ENCODE measurements at places on chromosomes 7 and 10.
A peak's percentile ranks its signal among the peaks of the same experiment; 100 is the strongest.

GRCh38 chr10:119267384-119267783 is 60.0 kb downstream of the GRK5 start:
- no peak for DNase-seq

- DNase-seq = no peak
Observed at GRCh38 chr7:1408466-1408865, 50.8 kb downstream of the MICALL2 start.

DNA sequence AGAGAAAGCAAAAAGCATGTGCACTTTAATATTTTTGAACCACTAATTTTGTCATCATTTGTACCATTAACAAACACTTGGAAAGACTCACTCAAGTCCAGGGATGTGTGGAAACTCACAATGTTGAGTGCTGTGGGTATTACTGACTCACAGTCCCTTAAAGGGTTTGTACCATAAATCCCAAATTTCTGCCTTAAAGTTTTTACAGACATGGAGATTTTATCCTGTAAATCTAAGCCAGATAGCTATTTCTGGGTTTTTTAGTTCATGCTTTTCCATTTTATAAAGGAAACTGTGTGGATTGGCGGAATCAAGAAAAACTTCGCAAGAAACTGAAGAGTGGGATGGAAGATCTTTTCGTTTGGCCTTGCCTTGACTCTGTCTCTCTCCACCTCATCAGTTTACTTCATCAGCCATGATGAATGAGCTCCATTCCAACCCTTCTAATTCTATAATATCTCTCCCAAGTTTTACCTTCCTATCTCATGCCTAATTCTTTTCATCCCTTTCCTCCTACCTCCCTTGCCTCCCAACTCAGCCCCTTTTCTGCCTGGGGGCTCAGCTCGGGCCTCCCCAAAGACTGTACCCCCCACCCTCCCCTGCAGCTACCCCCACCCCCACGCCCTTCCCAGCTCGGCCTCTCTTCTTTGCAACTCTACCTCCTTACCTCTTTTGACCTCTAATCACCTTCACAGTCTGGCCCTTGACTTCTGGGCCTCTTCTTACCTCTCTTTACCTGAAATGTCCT is 218.5 kb upstream of the MKLN1 start:
- no peak for DNase-seq

DNA sequence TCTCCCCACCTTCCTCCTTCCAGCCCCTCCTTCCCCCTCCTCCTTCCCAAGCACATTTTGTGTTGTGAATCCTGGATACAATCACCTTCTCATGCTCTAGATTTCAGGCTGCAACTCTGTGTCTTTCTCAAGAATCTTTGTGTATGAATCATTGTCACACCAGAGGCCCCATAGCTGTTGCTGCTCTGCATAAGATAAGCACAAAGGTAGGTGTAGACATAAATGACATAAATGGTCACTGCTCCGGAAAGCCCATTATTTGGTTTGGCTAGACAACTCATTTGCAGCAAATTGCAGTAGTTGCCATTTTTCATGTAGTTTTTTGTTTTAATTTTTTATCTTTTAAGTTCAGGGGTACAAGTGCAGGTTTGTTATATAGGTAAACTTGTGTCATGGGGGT is 216.3 kb upstream of the NRP1 start:
- DNase-seq = no peak

DNA sequence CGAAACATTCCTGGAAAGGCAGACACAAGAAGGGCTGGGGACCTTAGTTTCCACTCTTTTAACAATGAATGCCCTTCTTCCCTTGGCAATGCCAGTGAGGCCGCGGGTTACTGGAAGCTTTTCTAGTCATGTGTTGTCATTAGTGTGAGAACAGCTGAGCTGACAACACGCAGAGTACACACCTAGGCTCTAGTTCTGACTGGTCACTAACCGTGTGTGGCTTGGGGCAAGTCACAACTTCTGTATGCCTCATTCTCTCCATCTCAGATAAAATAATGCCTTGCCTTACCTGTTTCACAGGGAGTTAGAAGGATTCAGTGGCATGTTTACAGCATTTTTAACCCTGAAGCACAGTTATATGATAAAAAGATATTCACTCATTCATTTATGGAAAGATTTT is 31.7 kb downstream of the FBH1 start:
- DNase-seq = no peak

- no peak for DNase-seq
Observed at GRCh38 chr7:152574892-152575548, 100.9 kb downstream of the XRCC2 start.

GRCh38 chr10:3068201-3068967 is 1.0 kb downstream of the PFKP start:
- peak; percentile 84 for DNase-seq

GRCh38 chr10:14004536-14004935 is 326.2 kb downstream of the FRMD4A start:
- DNase-seq = no peak

DNA sequence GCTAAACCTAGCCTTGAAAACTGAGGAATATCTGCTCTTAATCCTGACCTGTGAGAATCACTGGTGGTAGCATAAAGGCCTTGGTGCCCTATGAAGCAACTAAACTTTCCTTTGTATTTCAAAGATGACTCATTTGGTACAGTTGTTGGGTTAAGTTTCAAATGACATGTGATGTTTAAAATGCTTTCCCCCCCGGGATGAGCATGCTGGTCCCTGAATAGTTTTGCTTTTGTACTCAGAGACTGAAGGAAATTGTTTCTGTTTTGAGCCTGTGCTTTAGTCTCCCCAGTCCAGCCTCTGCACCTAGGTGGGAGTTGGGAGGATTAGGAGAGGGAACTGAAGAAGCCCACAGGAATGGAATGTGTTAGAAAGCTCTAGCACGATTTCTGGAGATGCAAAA is 258.9 kb upstream of the NPY start:
- DNase-seq = no peak

DNA sequence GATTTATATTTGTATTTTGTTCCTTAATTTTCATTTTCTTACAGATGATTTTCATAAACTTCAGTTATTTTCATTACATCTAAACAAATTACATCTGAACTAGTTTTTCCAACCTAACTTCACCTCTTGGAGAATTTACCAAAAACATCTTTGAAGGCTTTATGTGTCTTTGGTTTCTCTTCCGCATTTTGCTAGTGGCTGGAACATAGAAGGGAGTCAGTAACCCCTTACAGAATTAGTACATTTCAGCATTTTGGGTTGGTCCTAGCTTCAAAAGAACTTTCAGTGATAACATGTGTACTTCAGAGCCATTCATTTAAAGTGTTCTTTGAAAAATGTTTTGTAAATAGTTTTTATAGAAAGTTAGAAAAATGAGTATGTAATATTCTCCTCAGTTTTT is 169.8 kb upstream of the MTPN start:
- no peak for DNase-seq

DNA sequence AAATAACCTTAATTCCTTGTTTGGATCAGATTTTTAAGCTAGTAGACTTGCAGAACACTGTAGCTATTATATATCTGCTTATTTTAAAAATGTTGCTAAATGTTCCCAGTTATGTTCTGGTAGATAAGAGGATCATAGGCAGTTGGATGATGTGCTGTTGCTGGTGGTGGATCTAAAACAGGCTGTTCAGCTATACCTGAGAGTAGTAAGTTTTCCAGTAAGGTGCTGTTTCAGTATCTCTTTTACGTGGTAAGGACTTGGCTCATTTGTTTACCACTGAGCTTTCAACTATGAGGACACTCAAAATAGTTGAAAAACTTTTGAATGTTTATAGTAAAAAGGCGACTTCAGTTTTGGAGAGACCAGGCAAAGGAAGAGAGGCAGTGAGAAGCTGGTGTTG is 180.9 kb downstream of the CDK14 start:
- no peak for DNase-seq

DNA sequence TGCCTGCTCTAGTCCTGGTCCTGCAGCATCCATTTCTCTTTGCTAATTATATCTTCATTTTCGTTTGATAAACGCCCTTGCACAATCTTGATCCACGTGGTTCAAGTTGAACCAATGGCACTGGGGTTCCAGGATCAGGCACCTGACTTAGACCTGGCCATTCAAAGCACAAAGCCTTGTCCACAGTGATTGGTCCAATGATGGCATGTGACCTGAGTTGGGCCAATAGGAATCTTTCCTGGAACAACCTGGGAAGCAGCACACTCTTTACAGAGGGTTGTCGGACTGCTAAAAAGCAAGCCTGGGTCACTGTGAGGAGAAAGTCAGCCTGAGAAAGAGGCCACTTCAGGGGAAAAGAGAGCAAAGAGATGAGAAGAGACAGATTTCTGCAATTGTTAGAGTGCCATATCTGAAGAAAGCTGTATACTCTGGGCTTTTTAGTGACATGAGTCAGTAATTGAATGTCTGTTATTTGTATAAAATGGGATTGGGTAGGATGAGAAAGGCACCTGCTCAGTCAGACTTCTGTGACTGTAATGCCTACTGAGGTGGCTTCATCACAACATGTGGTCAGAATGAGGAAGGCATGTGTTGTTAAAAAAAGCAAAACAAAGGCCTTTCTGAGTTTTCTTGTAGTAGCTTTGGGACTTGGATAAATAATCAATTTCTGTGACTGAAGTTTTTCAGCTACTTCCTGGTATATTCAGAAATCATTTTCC is 4.4 kb upstream of the STEAP4 start:
- no peak for DNase-seq

DNA sequence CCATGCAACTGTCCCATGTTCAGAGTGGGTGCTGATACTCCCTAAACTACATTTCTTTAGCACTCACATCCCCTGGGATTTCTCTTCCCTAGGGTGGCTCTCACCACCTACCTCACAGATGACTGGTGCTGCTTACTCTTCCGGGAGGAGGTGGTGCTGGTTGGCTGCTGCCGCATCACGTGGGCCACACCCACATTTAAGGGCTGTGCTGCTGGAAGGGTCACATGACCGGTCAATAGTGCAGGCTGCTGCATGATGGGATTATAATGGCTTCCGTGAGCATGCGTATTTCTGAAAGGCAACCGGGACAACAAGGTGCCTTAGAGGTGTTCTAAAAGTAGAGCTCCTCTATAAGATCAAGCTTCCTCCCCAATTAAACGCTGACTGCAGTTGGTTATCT is 76.8 kb downstream of the CLEC2L start:
- no peak for DNase-seq

- no peak for DNase-seq
Observed at GRCh38 chr10:73017955-73018480, 63.4 kb upstream of the PLA2G12B start.

DNA sequence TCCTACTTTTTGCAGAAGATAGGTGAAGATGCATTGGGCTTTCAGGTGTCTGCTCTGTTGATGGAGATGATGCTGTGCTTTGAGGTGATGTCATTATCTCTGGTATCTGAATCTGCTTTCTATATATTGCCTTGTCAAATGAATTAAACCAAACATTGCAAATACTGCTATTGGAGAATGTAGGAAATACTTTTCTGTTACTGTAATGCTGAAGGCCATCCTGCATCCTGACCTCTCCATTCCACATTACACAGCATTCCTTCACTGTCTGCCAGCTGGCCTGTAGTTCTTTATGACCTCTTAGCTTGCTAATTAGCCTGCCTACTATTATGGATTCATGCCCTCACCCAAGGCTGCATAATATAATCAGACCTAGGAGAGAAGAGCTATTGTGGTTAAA is 73.2 kb downstream of the VCL start:
- no peak for DNase-seq

- DNase-seq = no peak
Observed at GRCh38 chr7:405489-406211, 114.0 kb downstream of the PDGFA start.

- no peak for DNase-seq
Observed at GRCh38 chr7:108071551-108071950, 58.6 kb downstream of the LAMB4 start.

GRCh38 chr10:43396928-43397624 is 11.9 kb downstream of the HNRNPF start:
- peak; percentile 90 for DNase-seq

DNA sequence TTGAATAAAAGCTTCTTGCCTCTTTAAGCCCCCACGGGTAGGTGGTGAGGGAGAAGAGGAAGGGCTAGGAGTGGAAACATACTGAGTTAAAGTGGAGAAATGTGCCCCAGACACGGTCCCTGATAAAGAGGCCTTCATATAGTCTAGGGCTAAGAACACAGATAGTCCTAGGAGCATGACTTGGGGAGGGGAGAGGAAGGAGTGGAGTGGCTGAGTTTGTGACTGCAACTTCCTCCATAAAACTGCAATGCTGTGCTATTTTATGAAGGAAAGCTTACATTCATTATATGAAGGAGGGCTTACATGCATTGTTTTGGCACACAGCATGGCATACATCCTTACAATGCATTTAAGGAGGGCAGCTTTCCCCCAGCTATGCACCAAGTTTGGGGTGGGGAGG is 1129.4 kb upstream of the LRRTM3 start:
- no peak for DNase-seq
